Activated T-helper 1 cell treated with anti-CD3 and anti-CD28 coated beads, Interleukin-12 subunit alpha, Interleukin-12 subunit beta, Interleukin-2, Interleukin-4 antibody, amounts not matched to agents 30 ng/mL and 10 ng/mL and 1 ng/mL, durations not matched to agents 14 hours and 24 hours and 36 hours (primary cell): ENCODE measurements at places on chromosomes 11 and 22. TPM values are rescaled to one million over a fixed set of nuclear protein-coding genes. Genes with fewer than 3 reads are reported as not detected.

DNA sequence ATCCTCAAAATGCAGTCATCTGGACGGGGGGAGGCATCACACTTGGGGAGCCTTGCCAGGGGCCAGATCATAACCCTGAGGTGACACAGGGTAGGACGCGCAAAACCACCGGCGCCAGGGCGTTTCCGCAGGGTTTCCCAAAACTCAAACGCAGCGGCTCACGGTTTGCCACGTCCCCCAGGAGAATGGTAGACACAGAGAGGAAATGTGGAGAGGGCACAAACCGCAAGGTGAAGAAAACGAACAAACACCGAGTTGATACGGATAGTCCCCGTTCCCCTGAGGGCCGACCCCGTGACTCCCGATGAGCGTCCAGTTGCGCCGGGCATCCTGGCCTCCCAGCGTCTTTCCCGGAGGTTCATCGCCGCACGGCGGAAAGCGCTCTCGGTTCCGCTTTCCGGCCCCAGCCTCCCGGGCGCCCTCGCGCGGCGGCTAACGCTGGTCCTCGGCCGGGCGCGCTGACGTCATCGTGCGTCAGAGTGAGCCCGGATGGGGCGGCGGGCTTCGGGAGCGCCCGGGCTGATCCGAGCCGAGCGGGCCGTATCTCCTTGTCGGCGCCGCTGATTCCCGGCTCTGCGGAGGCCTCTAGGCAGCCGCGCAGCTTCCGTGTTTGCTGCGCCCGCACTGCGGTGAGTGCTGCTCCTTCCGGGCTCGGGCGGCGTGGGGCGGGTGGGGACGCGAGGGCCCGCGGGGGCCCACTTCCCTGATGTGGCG, at the start of gene BIRC2:
Gene BIRC2, plus strand, starts transcription at position 467 of the 714 bp plus-strand sequence. CDS start 2,641 bp downstream, outside the sequence.
- no peaks in the 10 kb centered on the region for H3K27me3 ChIP-seq
- H3K4me1 ChIP-seq = peaks cover 45% of the 10 kb centered on the region
- H3K36me3 ChIP-seq = peaks cover 20% of the 10 kb centered on the region
- peak within 1 kb of the TSS; percentile 99 for H3K27ac ChIP-seq
- peak within 1 kb of the TSS; percentile 98 for H3K4me3 ChIP-seq
- peak; percentile 94 for DNase-seq

OR2AG2 gene
- total RNA-seq = 0.23 and 0.47 TPM in 2 replicates

BBOX1 gene
- not detected in 2 replicates for total RNA-seq

EP300 gene
- total RNA-seq = 69.2 and 85.8 TPM in 2 replicates

PVALB gene
- not detected in 2 replicates for total RNA-seq

- DNase-seq = no peak
- no peak overlapping the region for H3K4me3 ChIP-seq
- no peaks in the 10 kb centered on the region for H3K27me3 ChIP-seq
- H3K27ac ChIP-seq = no peak overlapping the region
Measured at GRCh38 chr11:28442131-28442530, 333.9 kb downstream of the METTL15 start.

GRCh38 chr22:26065847-26066246, 103.4 kb upstream of the SEZ6L start:
- no peak overlapping the region for H3K4me3 ChIP-seq
- DNase-seq = no peak
- no peaks in the 10 kb centered on the region for H3K36me3 ChIP-seq
- H3K27ac ChIP-seq = no peak overlapping the region
- no peaks in the 10 kb centered on the region for H3K4me1 ChIP-seq

MYOD1 gene
- not detected in 2 replicates for total RNA-seq

DNA sequence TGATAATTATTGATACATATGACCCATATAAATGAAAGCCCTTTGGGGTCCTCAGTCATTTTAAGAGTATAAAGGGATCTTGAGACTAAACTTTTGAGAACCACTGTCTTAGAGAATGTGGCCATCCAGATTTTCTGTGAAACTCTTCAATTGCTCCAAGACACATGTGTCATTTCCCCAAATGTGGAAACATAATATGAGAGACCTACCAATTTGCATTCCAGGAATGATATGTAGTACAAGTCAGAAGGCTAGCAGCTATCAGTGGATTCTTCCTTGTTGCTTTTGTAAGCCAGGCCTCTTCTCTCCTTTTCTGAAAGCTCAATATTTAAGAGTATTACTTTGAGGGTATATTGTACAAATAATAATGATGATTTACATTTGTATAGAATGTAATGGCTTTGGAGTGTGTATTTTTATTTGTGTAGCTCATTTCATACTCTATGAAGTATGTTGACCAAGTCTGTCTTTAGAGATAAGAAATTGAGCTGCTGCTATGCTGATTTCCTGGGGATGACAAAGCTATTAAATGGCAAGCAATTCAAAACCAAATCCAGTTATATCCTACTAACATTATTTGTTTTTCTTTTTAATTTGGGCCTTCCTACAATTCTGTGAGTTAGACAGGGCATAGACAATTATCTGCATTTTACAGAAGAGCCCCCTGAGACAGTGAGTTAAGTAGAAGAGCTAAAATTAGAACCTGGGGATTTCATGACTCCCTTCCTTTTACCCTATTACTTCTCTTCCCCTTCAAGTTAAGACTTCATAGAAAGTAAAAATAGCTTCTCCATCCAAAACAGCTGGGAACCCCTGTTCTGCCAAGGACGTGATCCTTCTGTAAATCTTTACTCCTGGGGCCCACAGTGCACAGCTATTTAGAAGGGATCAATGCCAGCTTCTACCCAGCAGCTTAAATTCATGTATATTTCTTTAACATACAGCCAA, 131.9 kb downstream of the WNT11 start:
- no peaks in the 10 kb centered on the region for H3K4me1 ChIP-seq
- DNase-seq = no peak
- H3K27me3 ChIP-seq = no peaks in the 10 kb centered on the region
- H3K4me3 ChIP-seq = no peak overlapping the region
- peaks cover 3% of the 10 kb centered on the region for H3K36me3 ChIP-seq
- no peak overlapping the region for H3K27ac ChIP-seq

DNA sequence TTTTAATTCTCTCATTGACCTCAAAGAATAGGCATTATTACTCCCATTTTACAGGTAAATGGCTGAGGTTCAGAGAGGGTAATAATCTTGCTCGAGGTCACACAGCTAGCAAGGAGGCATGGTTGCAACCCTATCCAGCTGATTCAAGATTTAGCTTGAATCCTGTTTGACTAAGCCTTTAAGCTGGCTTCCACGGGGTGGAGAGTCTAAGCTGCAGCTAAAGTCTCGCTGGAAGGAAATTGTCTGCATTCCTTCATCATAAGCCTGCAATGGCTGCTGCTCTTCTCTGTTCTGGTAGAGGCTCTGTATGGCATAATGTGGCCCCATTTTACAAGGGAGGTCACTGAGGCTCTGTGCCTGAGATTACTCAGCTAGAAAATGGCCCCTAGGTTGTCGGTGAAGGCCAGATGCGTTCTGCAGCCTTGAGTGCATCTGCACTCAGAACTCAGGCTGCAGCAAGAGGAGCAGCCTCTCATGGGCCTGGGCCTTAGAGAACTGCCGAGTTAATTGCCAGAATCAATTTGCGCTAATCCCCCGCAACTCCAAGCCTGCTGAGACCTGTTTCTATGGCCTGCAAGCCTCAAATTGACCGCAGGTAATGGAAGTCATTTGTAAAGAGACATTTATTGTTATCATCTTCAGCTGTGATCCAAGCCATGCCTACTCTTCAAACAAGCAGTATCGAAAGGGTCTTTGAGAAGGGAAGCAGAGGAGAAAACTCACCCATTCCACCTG, 44.1 kb upstream of the SEZ6L start:
- no peaks in the 10 kb centered on the region for H3K36me3 ChIP-seq
- H3K27ac ChIP-seq = no peak overlapping the region
- no peaks in the 10 kb centered on the region for H3K4me1 ChIP-seq
- no peak for DNase-seq

DNA sequence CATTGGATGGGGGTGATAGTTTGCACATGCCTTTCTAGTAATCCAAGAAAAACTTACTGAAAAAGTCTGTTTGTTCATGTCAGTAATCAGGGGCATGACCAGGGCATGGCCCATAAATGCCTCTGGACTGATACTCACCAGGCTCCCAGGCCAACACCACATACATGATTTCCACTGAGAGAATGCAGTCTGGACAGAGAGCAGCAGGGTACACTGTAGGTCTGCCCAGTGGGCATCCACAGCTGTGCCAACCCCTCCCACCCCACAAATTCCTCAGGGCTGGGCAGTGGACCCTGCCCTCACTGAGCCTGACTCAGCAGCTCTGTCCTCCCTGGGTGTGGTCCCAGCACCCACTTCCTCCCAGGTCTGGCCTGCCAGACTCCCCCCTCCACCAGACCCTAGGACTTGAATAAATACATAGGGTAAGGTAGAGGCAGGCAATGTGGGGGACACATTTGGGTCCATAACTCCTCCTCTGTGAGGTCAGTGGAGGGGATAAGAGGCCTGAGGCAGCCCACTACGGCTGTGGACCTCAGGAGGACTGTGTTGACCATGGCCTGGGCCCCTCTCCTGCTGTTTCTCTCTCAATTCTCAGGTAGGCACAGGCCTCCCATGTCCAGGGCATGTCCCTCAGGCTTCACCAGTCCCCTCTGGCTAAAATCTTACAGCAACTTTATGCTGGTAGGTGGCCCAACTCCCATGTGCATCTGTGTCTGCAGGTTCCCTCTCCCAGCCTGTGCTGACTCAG, 92.2 kb upstream of the TOP3B start:
- peaks cover 14% of the 10 kb centered on the region for H3K27me3 ChIP-seq
- no peak overlapping the region for H3K4me3 ChIP-seq
- H3K36me3 ChIP-seq = no peaks in the 10 kb centered on the region
- H3K27ac ChIP-seq = no peak overlapping the region
- no peaks in the 10 kb centered on the region for H3K4me1 ChIP-seq

SLC37A2 gene
- total RNA-seq = 0.13 and 0.17 TPM in 2 replicates

DNA sequence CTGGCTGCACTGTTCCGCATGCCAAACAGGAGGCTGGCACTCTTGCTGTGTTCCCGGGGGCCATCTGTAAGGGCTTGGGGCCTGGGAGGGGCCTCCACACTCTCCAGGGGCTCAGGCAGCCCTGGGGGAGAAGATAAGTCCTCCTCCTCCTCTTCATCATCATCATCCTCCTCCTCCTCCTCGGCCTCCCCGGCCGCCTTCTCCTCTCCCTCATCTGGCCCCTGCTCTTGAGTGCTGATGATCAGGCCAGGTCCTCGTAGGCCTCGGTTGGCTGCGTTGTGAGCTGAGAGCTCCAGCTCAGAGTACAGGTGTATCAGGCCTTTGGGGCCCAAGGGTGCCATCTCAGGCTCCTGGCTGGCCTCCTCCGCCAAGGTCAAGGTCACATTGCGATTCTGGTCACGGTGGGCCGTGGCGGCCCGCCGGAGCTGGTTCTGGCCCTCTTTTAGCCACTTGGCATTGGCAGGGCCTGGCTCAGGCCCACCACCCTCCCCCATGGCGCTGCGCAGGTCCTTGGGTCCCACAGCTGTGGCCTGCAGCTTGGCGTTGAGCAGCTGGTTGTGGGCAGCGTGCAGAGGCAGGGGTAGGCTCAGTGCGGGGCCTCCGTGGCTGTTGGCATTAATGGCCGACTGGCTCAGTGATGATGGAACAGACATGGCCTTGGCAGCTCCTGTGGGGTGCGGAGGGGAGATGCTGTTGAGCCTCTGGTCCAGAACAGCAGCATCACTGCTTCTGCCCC, 8.0 kb downstream of the APBB1 start:
- H3K27me3 ChIP-seq = no peaks in the 10 kb centered on the region
- H3K27ac ChIP-seq = no peak overlapping the region
- no peak overlapping the region for H3K4me3 ChIP-seq
- H3K4me1 ChIP-seq = peaks cover 22% of the 10 kb centered on the region
- H3K36me3 ChIP-seq = peaks cover 8% of the 10 kb centered on the region

SLC22A9 gene
- total RNA-seq = not detected in 2 replicates

DNA sequence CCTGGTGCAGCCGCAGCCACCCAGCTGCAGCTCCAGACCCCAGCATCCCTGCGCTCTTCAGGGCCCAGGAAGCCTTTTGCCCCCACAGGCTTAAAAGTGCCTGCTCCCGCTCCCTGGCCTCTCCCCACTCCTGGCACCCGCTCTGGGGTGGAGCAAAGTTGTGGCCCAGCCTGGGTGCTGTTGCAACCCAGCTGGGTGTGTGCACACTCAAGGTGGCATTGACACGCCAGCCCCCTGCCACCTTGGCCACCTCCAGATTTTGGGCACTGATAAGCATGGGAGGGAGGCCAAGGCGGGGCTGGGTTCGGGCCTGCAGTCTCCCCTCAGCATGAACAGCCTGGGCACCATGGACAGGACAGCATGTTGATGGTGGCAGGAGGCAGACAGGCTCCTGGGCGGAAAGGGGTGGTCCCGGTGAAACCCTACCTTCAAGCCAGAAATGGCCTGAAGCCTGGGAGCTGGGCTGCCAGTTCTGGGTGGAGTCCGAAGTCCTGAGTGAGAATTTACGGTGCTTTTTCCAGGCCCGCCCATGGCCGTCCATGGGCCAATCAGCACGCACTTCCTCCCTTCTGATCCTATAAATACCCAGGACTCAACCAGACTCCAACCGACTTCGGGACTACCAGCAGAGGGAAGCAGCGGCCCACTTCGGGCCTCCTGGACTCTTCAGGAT, 23.6 kb upstream of the RNASEH2C start:
- no peaks in the 10 kb centered on the region for H3K4me1 ChIP-seq
- no peak overlapping the region for H3K27ac ChIP-seq
- no peak for DNase-seq
- no peaks in the 10 kb centered on the region for H3K36me3 ChIP-seq
- H3K27me3 ChIP-seq = peaks cover 21% of the 10 kb centered on the region
- no peak overlapping the region for H3K4me3 ChIP-seq

- H3K4me3 ChIP-seq = no peak overlapping the region
- H3K36me3 ChIP-seq = peaks cover 15% of the 10 kb centered on the region
- peaks cover 11% of the 10 kb centered on the region for H3K4me1 ChIP-seq
- no peak overlapping the region for H3K27ac ChIP-seq
- H3K27me3 ChIP-seq = no peaks in the 10 kb centered on the region
Measured at GRCh38 chr22:29263791-29264276, 3.9 kb downstream of the RHBDD3 start.

PHF21B gene
- total RNA-seq = 0.21 TPM in 1 of 2 replicates, not detected in the other

DNA sequence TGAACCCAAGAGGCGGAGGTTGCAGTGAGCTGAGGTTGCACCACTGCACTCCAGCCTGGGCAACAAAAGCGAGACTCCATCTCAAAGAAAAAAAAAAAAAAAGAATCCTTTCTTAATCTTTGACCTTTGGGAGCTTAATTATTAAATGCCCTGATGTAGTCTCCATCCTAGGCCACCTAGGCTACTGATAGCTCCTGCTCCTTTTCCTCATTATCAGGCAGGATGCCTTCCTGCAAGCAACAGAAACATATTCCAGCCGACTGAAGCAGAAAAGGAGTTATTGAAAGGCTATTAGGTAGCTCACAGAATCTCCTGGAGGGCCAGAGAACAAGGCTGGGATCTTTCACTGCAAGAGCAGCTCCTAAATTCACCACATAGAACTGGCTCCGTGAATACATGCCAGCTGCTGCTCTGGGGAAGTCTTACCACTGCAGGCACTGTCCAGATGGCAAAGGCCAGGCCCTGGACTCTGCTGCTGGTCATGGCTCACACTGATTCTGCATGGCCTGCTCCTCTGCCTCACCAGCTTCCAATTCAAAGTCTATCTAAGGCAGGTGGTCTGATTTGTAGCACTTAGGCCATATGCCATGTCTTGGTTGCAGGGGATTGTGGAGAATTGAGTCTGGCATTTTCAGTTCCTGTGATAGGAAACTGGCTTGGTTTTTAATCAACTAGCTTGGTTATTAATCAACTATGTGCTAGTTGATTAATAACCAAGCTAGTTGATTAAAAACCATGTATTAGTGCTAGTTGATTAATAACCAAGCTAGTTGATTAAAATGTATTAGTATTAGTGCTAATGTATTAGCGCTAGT, 26.0 kb upstream of the POLD3 start:
- no peak overlapping the region for H3K27ac ChIP-seq
- H3K27me3 ChIP-seq = peaks cover 4% of the 10 kb centered on the region
- no peak overlapping the region for H3K4me3 ChIP-seq
- DNase-seq = no peak
- no peaks in the 10 kb centered on the region for H3K4me1 ChIP-seq
- H3K36me3 ChIP-seq = no peaks in the 10 kb centered on the region
